ENCODE measurements at places on chromosomes 1 and 21.
A peak's percentile ranks its signal among the peaks of the same experiment; 100 is the strongest.

GRCh38 chr1:172326136-172326535 lies 94.3 kb upstream of the C1orf105 start:
- DNase-seq = no peak

DNA sequence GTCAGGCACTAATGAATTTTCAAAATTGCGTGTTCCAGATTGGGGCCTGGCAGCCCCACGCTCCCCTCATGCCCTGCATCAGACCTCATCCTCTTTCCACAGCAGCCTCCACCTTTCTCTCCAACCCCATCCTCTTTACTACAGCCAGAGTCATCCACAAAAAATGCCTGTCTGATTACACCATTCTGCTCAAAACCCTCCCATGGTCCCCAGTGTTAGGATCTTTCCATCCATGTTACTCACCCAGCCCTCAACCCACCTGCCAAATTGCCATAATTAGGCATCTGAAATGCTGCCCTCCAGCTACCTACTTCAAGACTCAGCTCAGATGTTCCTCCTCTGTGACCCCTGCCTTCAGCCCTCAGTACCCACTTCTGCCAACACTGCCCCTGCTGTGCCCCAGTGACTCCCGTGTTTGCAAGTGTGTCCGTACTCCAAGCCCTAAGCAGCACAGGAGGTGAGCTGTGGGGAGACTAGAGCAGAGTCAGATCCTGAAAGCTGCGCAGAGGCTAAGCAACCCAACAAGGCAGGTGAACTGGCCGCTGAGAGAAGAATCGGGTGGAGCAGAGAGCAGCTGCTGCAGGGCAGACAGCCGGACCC lies 715 bp upstream of the ARTN start:
- DNase-seq = no peak

- DNase-seq = no peak
Measured at GRCh38 chr21:41664881-41665765, 101.7 kb downstream of the RIPK4 start.

GRCh38 chr1:226520640-226521355 lies 27.8 kb upstream of the STUM start:
- no peak for DNase-seq

DNA sequence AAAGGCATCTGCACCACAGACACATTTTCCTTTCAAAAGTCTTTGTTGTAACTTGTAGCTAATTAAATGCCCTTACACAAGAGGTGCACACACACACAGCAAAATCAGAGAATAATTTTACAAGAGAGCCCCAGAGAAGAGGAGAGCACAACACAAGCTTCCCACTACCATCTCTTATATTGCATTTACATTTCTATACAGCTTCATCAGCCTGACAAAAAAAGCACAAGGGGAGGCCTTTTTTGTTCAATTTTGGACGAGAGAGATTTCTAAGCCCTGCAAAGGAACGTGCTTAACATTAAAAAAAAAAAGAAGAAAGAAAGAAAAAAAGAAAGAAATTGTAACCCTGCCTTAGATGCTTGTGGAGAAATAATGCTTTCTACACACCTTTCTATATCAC lies 17.1 kb upstream of the ESRRG start:
- no peak for DNase-seq

DNA sequence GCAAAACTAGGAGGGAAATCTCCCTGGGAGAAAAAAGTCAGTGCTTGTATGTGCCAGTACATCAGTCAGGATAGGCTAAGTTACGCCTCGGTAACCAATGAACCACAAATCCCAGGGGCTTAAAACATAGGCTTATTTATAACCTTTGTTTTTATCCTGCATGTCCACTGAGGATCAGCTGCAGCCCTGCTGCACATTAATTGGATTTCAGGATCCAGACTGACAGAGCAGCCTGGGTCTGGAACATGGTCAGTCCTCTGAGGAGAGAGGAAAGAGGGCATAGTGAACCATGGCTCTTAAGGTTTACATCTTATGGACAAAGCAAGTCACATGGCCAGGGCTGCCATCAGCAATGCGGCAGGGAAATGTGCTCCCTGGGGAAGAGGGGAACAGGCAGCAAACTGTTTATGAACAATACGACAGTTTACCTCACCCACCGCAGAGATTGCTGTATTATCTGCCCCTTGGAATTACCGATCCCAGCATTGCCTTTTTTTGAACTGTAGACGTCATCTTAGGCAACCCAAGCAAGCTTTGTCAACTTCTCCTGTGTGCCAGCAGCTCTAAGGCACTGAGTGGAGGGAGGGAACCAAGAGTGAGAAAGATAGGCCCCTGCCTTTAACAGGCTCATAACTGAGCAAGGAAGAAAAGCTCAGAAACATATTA lies 9.1 kb upstream of the SPRR4 start:
- DNase-seq = no peak

DNA sequence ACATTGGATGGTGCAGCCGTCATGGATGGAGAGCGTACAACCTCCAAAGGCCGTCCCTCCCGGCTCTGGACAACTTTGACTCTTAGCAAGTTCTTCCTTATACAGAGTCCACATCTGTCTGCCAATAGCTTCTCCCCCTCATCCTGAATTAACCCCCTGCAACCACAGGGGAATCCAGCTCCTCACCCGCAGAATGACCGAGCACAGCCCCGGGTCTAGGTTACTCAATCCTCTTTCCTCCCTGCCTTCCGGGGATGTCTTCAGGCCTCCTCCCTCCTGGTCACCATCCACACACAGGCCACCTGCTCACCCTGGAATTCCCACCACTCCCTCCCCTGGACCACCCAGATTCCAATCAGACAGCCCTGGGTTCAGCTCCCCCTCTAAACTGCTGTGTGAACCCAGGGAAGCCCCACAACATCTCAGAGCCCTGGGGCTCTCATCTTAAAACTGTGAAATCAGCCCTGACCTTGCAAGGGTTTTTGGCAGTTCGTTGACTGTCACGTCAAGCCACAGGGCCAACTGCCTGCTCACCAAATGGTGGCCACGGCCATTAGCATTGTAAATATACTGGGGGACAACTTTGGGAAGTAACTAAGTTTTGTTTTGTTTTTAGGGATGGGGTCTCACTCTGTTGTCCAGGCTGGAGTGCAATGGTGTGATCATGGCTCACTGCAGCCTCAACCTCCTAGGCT lies 54.2 kb downstream of the HSPG2 start:
- DNase-seq = no peak

DNA sequence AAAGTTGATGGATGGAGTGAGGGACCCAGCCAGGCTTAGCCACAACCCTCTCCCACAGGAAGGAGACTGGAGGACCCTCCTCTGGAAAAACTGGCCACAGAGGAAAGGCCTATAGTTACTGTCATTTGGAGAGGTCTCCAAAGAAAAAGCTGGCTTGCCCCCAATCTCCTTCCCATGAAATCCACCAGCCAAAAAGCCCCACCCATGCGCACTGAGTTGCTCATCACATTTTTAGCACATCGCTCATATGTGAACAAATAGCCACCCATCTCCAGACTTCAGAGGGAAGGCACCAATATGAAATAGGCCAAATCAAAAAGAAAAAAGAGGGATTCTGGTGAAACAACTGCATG lies 36.9 kb upstream of the QSOX1 start:
- no peak for DNase-seq

GRCh38 chr1:12075195-12076114 lies 12.4 kb downstream of the TNFRSF8 start:
- DNase-seq = no peak

DNA sequence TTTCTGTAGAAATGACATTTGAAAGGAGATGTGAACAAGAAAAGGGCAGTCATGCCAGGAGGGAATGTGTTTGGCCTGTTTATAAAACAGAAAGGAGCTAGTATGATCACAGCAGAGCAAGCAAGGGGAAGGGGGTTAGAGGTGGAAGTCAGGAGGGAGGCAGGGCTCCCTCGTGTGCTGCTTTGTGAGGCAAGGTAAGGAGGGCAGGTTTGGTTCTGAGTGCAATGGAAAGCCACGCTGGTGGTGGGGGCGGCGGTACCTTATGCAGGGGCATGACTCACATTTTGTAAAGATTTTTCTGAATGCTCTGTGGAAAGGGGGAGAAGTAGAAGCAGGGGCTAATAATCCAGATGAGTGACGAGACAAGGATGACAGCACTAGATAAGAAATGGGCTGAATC lies 197.5 kb upstream of the C8B start:
- DNase-seq = no peak

DNA sequence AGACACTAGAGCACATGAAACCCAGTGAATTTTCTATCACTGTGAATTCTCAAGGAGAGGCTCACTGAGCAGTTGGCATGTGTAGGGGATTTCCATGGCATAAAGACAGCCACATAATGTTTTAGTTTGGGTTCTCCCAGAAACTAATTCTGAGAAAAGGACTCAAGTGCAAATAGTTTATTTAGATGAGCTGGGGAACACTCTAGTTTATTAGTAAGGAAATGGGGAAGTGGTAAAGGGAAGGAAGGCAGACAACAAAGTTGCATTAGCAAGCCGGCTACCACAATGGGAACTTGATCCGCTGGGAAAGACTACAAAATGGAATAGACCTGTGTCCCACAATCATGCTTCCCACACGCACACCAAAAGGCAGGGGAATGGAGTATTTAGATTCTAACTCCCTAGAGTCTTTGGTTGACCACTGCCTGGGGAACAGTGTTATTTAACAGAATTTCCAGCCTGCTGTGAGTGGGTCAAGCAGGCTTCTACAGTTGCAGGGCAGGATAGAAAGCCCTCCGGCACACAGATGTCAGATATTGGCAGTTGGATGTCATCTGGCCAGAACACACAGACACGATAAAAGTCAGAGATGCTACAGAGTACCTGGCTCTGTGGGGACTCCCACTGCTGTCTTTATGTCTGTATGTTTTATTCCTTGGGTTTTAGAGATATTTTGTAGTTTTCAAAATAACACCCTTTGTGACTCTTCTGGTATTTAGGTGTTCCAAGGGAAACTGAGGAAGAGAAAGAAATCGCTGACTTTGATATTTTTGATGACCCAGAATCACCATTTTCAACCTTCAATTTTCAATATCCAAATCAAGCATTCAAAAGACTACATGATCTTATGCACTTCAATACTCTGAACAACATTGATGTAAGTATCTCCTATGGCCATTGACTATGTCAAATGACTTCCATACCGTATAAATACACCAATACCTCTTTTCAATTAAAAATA lies 150.1 kb downstream of the PLA2G4A start:
- DNase-seq = no peak

DNA sequence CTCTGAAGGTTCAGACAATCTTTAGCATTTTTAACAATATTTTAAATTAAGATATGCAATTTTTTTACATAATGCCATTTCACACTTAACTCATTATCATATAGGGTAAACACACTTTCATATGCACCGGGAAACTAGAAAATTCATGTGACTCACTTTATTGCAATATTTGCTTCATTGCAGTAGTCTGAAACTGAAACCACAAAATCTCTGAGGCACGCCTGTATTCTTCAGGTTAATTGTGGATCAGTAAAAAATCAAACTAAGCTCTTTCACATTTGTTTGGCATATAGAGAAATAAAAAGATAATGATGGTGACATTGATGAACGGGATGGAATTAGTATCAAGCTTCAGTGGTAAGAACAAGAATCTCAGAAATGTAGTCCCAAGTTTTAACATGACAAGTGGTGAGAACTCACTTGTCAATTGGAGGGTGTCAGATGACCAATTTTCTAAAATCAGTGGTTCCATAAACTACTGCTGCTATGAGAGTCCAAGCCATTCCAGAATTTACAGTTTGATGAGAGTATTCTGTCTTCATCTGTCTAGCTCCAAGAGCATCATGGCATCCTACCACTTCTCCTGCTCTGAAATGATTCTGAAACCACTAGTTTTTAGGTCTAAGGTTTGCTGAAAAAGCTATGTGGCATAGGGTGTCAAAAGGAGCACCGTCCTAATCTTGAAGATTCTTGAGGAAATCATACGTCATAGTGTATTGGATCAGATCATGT lies 281.0 kb downstream of the PTPRC start:
- no peak for DNase-seq

DNA sequence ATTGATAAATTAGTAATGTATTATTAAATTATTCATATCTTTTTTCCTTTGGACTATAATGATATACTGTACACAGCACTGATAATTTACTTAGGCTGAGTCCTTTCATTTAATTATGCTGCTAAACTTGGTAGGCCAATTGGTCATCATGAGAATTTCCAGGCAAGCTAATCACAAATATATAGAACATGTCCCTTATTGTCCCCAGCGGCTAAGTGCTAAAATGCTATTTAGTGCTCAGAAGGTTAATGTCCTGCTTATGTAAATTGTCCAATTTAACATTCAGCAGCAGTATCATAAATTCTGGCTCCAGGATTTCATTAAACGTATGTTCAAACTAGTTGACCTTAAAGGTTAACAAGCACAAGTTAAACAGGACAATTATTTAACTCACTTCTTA lies 30.0 kb upstream of the RRP15 start:
- no peak for DNase-seq

- no peak for DNase-seq
Measured at GRCh38 chr21:31845151-31845729, 27.6 kb upstream of the HUNK start.

GRCh38 chr1:173775578-173776226 lies 48.8 kb upstream of the DARS2 start:
- no peak for DNase-seq

DNA sequence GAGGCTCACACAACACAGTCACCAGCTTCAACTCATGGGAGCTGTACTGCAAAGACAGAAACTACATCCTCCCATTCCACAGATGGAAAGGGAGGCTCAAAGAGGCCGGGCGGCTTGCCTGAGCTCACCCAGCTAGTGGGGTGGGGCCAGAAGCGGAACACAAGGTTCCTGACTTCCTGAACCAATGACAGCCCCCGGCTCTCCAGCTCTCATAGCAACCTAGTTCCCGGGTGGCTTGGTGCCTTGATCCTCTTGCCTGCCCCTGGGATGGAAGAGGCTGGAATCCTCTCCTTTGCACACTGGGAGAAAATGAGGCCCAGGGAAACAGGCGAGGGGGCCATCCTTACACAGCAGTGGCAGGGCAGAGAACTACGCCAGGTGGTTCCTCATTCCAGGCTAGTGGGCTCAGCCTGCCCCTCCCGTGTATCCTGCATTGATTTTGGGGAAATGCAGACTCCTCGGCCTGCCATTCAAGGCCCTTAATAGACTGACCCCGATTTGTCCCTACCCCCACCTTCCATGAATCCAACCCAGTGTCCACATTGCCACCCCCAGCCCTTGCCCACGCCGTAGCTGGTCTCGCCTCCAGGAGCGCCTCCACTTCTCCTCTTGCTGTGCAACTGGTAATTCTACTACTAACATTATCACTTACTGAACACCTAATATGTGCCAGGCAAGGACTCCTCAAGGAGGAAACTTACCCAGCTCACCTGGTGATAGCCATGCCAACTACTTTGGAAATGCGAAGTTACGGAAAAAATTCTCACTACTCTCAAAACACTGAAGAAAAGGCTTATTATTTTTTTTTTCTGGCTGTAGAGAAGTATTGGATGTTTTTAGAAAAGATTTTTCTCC lies 5.0 kb downstream of the RAP1GAP start:
- DNase-seq = no peak

DNA sequence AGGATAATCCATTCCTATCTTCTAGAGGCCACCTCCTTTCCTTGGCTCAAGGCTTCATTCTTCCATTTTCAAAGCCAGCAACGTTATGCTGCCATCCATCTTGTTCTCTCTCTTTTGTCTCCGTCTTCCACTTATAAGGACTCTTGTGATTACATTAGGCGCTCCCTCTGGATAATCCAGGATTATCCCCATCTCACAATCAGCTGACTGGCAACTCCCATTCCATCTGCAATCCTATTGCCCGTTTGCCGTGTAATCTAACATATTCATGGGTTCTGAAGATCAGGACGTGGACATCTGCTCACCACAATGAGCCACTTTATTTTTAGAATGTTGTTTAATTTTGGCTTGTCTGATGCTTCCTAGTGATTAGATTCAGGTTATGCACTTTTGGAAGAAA lies 89.3 kb downstream of the EBNA1BP2 start:
- peak; percentile 56 for DNase-seq
